CD4-positive, alpha-beta T cell treated with Interleukin-1 beta for 1 hour (primary cell): ENCODE measurements at places on chromosomes 1 and 21.

DNA sequence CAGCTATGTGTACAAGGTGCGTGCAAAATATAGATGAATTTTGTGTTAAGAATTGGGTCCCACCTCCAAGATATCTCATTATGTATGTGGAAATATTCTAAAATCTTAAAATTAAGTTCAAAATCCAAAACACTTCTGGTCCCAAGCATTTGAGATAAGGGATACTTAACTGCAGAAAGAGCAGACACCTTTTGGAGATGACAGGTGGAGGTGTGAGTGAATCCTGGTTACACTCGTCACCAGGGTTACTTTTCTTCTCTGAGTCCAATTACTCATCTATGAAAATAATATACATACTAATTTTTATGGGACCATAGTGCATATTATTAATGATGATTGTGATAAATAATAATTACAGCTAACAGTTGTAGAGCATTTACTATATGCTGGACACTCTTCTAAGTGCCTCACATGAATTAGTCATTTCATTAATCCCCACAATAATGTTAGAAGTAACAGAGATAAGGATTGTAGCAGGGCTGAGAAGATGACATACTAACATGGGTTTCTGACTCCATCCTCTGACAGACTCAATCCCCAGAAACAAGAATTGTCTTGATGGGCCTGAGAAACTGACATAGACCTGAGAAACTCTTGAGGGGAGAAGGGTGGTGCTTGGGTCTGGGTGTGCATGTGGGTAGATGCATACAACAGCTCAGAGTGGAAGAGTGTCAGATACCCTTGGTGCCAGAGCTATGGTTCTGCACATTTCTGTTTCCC, 8.3 kb upstream of the FASLG start:
- DNase-seq = no peak

GRCh38 chr1:17313530-17314309, 5.7 kb downstream of the PADI4 start:
- no peak for DNase-seq

DNA sequence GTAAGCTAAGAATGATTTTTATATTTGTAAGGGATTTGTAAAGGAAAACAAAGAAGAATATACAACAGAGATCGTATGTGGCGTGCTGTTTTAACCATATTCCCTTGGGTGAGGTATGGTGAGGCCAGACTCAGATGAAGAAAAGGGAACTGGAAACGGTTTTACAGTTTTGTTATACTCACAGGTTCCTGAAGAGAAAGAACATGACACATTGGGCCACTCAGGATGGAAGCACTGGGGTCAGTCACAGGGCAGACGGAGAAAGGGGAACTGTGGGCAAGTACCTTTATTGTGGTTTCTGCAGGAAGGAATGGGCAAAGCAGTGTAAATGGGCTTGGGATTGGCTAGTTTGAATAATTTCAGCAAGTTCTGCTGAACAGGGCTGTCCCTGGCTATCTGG, 177.4 kb downstream of the LBR start:
- peak; percentile 6 for DNase-seq

- DNase-seq = peak; percentile 29
These were observed 267.3 kb upstream of the DUSP10 start for GRCh38 chr1:222009105-222009730.

DNA sequence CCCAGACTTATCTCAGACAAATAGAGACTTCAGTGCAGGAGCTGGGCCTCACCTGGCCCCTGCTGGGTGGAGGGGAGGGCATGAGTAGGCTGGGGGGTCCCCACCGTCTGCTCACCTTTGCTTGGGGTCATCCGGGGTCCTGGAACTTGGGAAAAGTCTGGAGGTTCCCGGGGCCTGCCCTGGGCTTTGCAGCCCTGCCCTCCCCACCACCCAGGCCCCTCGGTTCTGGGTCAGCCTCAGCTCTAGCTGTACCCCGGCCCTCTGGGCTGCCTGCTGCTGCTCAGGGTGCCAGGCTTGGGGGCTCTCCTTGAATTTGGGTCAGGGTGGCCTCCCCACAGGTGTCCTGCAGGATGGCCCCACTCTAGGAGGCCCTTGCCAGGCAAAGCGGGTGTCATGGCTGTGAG, 2.4 kb upstream of the TMEM52 start:
- no peak for DNase-seq

GRCh38 chr1:91527266-91527765, 26.7 kb downstream of the CDC7 start:
- DNase-seq = no peak

DNA sequence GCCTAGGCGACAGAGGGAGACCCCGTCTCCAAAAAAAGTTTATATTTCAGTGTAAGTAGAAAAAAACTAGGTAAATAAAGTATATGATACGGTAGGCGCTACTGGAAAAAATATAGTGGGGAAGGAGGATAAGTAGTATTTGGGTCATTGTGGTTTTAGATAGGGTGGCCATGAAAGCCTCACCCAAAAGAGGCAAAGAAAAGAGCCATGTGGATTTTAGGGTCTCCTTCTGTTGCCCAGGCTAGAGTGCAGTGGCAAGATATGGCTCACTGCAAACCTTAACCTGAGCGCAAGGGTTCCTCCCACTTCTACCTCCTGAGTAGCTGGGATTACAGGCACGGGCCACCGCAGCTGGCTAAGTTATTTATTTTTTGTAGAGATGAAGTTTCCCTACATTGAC, 17.1 kb downstream of the LEPR start:
- DNase-seq = no peak

DNA sequence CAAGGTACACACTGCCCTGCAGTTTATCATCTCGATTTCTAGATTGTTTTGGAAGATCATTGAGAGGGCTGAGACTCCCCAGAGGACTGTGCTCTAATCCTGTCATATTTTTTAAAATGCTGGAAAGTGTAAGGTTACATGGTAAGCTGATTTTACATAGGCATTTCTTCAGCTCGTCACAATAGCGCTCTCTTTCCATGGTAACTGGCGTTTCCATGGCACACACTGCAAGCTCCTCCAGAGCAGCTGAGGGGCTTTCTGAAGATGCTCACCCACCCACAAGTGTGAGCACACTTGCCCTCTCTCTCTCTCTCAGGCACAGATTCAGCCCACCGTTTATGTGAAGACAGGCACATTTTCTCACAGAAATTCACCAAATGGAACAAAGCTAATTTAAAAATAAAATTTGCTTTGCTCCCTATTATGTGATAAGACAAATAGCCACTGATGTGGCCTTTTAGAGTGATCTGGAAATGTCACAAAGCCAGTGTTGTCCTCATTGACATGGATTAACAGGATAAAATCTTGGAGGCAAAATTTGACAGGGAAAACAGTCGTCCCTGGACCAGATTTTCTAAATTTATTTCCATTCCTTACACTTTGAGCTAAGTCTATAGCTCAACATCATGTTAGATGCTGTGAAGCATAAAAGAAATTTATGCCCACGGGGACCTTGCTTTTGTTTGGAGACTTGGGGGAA, 421.5 kb downstream of the RWDD3 start:
- no peak for DNase-seq

DNA sequence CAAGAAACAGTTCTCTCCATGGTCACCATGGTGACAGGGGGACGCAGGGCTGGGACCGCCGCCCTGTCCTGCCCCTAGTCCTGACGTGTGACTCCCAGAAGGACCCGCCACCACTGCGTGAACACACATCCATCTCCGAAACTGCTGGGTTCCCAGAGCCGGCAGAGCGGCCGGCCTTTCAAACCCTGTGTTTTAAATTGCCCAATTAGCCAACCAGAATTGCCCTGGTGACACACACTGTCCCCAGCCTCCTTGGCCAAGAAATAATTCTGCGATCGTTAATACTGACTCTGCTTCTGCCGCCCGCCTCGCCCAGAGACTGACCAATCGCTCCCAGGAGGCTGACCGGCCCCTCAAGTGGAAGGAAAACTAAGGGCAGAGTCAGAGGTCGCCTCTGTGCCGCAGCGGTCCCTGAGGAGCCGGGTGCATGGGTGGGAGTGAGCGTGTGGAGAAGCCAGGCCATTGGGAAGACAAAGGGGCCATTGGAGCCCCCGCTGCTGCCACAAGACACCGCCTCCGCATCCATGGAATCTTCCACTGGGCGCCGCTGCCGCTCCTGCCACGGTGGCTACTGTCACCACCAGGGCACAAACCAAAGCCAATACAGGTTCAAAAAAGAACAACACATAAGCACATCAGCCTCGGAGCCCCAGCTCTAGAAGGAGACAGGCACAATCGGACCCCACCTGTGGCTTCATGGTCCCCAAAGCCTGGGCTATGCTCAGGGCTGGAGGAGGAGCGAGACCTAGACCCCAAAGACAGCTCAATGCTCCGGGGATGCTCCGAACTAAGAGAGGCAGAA, 273.2 kb downstream of the NPHP4 start:
- DNase-seq = no peak

- DNase-seq = no peak
These were observed 815 bp downstream of the STYXL2 start for GRCh38 chr1:167094690-167095089.

DNA sequence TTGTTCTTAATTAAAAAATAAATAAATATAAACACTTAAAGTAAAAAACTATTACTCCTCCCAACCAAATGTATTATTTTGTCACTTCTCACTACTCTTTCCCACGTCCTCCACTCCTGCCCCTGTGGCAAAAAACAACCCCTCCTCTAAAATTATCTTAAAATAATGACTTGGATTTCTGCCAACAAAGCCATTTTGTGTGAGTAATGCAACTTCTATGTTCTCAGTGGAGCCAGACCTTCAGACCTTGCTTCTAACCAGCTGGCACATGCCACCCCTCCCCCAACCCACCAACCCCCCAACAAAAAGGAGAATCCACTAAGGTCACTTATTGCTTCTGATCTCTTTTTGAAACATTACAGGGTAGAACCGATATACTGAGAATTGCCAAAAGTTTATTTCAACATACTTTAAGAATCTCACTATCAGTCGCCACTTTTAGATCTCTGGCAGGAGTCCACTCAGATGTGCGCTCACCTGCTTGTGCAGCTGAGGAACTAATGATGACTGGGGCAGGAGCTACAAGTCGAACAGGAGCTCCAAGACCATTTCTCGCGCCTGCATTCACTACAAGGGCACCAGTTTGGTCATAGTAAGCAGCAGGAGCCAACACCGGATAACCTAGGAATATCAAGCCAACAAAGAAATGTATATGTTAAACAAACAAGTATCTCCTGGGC, 58.3 kb upstream of the SDC3 start:
- DNase-seq = no peak

GRCh38 chr1:47784497-47784822, 212.7 kb downstream of the TRABD2B start:
- no peak for DNase-seq

DNA sequence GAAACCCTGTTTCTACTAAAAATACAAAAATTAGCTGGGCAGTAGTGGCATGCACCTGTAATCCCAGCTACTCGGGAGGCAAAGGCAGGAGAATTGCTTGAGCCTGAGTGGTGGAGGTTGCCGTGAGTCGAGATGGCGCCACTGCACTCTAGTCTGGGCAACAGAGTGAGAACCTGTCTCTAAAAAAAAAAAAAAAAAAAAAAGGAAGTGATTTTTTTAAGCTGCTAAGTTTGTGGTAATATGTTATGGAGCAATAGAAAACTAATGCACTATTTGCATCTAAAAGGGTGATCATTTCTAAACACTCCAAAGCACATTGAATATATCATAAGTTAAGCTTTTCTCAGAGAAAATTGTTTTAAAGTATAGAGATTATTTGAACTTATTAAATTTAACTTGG, 244.8 kb upstream of the SPAG17 start:
- no peak for DNase-seq

- no peak for DNase-seq
These were observed 155.4 kb downstream of the CASZ1 start for GRCh38 chr1:10640843-10641553.

- DNase-seq = peak; percentile 40
These were observed 23.8 kb downstream of the IER5 start for GRCh38 chr1:181112071-181112929.

GRCh38 chr1:15384301-15384901, 25.3 kb upstream of the EFHD2 start:
- DNase-seq = no peak

DNA sequence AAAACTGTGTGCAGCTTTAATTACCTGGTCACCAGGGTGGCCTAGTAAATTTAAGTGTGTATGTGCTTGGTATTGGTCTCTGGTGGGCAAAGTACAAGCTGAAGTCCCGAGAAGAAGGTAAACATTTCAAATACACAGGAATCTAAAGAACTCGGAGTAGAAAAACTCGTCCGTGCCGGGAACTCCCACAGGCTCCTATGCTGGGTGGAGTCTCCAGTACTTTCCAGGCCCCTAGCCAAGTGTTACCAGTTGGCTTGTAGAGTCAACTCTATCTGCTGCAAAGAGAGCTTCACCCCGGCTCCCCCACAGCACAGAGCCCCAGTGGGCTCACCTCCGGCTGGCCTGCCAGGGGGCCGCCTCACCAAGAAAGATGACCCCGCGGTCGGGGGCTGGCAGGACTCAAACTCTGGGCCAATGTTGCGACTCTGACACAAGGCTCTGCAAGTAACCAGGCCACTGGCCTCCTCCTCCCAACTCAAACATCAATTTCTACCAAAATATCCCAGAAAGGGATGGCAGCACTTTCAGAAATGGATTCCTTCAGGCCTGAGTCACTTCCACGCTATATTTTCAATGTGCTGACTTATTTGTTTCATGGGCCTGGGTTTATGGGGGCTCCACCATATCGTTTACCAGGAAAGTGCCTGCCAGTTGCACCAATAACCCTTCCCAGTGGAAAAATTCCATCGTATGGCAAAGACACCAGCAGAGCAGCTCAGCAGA, 73.9 kb downstream of the SLC66A1 start:
- no peak for DNase-seq

DNA sequence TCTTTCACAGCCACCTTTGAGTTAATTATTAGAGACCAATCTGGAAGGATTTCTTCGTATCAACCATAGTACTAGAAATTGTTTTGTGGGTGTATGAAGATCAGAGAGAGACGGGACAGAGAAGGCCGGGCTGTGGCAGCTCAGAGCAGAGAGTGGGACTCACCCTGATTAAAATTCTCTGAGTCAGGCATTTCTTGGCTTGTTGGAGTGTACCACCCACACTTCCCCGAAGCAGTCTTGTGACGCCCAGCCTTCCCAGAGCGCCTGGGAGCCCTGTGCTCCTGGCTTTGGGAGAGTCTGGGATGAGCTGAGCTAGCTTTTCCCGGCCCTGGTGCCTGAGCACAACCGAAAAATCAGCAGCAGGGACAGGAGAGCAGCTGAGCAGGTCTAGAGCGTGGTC, 19.4 kb downstream of the PLEKHM2 start:
- DNase-seq = no peak

DNA sequence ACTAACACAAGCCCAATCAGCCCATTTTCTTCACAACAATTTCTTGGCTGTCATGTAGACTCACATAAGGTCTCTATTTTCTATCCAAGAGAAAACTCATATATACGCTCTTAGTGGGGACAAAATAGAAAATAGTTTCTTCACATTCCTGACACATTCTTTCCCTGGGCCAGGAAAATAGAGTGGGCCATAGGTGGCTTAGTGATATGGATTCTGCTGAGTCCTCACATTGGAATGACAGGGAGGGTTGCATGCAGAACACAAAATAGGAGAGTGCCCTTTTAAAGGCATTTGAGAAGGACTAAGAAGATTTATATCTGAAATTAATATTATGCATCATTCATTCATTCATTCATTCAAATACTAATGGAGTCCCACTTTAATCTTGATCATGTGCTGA, 207.7 kb downstream of the LYPLAL1 start:
- no peak for DNase-seq
